IMR-90 (cell line): ENCODE measurements at places on chromosomes 5 and 9. TPM values are rescaled to one million over a fixed set of nuclear protein-coding genes. Genes with fewer than 3 reads are reported as not detected.

The EEIG1 gene
- total RNA-seq, result 1.1 TPM in 2 replicates

The DYNC2I2 gene
- 36.1 and 37.1 TPM in 2 replicates for total RNA-seq

The MACIR gene
- 21.3 and 22.2 TPM in 2 replicates for total RNA-seq

The PCDHB10 gene
- under 0.01 and 0.18 TPM in 2 replicates for total RNA-seq

DNA sequence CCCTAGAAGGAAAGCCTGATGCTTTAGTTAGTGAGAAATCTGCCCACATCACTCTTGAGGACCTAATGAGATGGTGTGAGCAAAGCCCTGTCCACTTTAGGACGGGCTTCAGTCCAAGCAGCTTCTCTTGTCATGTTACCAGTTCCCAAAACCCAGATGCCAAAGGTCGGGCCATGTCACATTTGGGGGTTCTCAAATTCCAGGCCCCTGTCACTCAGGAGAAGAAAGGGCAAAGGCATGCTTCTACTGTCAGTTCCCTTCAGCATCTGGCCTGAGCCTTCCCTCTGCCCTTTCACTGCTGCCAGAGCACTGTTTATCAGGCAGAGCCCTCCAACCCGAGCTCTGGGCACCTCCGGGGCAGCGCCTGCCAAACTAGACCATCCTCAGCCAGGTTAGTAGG lies 556.0 kb downstream of the BNC2 start:
- DNase-seq, result no peak

GRCh38 chr9:78089111-78089510 lies 57.5 kb upstream of the GNAQ start:
- DNase-seq, result no peak

DNA sequence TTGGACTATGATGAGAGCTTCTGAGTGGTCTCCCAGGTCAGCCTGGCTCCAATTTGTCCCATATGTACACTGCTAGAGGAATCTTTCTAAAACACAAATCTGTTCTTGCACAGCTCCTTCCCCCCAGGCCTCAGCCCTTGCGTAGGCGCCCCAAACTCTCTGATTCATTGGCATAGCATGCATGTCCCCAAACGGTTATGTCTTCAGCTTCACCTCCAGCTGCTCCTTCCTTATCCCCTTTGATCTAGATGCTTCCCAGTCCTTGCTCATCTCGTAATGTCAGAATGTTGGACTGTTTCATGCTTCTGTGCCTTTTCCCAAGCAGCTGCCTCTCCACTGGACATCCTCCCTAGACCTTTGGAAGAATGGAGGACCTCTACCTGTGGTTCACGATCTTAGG lies 60.1 kb upstream of the BASP1 start:
- DNase-seq, result peak; percentile 59

GRCh38 chr5:111439473-111440075 lies 72.8 kb downstream of the STARD4 start:
- DNase-seq, result peak; percentile 65

DNA sequence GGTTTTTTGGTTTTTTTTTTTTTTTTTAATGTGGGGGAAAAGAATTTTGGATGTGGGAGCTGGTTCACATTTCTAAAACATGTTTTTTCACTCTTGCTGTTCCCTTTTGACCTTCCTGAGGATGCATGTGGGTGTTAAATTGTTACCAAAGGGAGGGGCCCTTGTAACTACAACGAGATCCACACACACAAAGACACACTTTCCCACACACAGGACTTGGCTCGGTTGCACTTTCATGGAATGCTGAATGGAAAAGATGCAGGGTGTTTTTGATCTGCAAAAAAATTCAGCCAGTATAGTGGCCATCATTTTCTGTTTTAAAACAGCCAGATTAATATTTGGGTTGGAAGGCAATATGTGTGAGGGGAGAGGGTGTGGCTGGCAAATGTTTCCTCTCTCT lies 576.9 kb downstream of the EBF1 start:
- DNase-seq, result no peak

DNA sequence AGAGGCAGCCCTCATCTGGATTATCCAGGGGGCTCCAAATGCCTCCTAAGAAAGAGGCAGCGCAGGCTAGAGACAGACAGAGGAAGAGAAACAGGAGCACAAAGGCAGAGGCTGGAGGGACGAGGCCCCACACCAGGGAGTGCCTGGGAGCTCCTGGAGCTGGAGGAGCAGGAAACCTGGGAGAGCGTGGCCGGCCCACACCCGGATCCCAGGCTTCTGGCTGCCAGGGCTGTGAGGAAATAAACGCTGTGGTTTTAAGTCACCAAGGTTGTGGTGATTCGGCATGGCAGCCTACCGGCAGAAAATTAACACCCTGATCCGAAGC lies 165.5 kb downstream of the OLFM1 start:
- DNase-seq, result no peak
